ENCODE measurements at places on chromosomes 6 and 20.
A peak's percentile ranks its signal among the peaks of the same experiment; 100 is the strongest.

DNA sequence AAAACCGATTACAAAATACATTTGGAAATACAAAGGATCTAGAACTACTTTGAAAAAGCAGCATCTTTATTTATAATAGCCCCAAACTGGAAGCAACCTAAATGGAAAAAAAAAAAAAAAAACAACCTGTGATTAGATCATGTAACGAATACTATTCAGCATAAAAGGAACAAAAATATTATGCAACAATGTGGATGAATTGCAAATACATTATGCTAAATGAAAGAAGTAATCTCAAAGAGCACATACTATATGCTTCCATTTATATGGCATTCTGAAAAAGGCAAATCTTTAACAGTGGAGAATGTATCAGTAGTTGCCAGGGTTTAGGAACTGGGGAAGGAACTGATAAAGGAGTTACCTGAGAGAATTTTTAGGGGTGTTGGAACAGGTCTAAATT, 28.9 kb downstream of the IRAK1BP1 start:
- DNase-seq: no peak

DNA sequence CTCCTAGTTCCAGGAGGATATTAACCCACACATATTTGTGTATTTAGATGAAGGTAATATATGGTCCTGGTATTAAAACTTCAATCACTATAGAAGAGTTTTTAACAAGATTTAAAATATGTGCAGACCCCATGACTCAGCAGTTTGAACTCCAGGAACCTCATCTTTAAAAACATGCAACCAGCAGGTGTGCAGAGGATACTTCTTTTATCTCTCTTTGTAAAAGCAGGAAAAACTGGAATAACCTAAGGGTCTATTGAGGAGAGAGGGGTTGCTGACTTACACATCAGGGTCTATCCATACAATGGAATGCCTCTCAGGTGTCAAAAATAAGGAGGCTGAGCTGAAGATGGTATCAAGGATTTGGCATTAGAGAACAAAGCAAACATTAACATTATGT, 36.9 kb upstream of the TFAP2C start:
- DNase-seq: no peak

DNA sequence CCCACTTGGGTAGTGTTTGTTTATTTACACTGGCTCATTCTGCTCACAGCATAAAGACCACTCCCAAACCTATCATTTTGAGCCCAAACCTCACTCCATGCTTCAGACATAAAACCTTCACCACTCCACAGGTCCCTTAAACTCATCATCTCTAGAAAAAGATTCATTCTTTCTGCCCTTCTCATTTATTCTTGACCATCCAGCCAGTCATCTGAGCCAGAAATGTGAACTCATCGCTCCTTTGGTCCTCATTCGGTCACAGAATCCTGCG, 12.4 kb downstream of the TPMT start:
- DNase-seq: no peak

- no peak for DNase-seq
Observed at GRCh38 chr6:35907750-35908149, 13.1 kb downstream of the SRPK1 start.

DNA sequence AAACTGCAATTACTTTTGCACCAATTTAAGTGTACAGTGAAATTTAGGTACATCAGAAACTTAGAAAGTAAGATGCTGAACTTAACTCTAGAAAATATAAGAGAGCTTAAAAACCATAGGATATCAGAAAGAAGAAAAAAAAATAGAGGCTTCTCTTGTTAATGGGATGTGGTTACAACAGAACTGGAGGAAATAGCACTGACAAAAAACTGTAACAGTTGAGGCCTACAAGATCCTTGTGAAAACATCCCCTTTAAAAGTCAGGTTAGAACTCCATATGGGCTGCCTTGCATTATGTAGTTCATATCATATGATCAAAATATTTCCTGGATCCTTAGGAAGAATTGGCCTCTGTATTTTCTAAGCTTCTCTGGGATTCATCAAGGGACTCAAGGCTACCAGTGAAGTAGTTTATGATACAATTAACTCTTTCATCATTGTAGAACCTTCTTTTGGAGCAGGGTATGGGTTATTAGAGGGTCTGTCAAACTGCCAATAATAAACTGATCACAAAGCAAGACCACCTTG, 24.8 kb downstream of the MTCL3 start:
- no peak for DNase-seq

DNA sequence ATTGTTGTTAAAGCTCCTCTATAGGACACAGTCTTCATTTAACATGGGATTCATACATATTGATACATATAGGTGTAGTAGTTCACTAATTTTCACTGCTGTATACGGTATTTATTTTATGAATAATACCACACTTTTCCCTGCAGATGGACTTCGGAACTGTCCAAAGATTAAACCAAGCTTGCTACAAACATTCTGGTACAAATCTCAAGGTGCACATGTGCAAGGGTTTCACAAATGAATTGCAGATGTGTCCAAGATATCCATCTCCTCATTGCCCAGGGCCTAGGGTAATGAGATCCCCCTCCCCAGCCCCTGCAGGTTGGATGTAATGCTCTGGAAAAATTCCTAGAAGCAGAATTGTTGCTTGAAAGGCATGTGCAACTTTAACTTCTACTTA, 31.4 kb downstream of the DTNBP1 start:
- DNase-seq: no peak

DNA sequence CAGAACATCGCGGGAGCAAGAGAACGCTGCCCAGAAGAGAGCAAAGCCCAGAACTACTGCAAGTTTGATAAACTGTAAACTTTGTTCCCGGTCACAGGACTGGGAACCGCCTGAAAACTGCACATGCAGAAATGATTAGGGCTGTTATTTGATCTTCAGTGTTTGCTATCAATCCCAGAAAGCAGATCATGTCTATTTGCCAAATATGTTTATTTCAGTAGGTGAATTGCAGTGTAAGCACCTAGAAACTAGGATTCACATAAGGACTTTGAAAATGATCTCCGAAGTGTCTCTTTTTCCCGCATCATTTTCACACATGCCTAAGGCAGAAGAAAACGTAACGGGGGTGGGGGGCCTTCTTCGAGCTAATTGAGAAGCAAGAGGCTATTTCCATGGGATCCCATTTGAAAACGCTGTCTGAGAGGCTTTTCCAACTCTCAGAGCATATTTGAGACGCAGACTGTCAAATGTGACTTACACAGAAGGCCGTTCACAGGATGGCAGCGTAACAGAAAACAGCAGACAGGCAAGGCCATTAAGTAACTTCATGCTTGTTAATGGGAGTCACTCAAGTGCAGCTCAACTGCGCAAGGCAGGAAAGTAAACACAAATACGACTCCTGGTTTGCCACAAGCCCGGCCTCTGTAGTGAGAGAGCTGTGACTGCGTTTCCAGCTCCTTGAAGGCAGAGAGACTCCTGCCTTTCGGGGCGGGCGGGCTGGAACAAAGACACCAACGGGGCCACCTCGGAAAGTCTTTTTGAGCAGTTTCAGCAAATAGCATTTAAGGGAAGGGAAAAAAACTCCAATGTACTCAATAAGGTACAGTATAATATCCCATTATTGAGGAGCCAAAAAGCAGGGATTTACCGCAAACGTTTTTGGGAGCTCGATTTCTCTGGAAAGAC, 144.7 kb upstream of the ZNF217 start:
- DNase-seq: no peak

- DNase-seq: no peak
Observed at GRCh38 chr6:166433096-166433495, 50.4 kb upstream of the MPC1 start.

DNA sequence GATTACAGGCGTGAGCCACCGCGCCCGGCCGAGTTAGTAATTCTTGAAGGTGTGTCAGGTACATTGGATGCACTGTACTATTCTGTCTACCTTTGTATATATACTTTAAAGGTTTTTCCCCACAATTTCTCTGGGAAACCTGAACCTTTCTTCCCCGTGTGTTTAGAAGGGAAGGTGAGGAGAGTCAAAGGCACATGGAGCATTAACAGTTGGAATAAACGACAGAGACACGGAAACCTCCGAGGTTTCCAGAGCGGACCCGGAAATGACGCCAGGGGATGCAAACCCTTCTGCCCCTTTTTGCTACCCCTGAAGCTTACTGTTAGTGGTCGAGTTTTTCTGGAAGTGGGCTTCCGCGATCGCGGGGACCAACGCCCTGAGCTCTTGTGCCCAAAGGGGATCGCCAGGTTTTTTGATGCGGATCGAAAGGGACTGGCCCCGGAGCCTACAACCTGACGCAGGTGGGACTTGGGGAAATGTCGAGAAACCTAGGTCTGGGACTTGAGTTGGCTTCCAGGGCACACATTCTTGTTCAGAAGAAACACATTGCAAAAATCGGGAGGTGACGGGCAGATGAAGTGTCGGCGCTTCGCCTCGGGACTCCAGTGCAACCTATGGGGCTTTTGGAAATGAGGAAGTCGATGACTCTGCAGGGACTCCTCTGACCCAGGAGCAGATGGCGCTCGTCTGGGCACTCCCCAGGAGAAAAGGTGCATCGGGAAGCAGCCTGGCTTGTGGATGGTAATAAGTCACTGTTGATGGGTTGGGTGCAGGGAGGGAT, 218.2 kb downstream of the OR2B2 start:
- no peak for DNase-seq

DNA sequence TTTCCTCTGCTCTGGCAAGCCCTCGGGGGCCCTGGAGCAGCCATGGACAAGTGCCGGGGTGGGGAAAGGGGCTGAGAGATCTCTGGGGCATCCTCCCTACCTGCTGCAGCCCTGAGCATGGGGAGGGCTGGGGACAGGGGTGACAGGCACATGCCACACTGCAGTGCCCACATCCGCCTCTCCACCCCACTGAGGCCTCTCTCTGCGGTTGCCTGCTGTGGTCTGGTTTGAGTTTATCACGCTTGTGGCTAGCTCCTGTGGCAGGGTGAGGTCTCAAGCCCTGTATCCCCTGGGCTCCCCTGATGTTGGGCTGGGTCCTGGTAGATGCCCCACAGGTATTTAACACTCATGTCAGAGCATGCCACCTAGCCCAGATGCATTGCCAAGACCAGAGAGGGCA, 52.9 kb upstream of the MLN start:
- DNase-seq: no peak

GRCh38 chr6:163533443-163533842, 118.9 kb downstream of the QKI start:
- DNase-seq: peak; percentile 24

- no peak for DNase-seq
Observed at GRCh38 chr6:5904532-5904931, 102.2 kb downstream of the NRN1 start.

DNA sequence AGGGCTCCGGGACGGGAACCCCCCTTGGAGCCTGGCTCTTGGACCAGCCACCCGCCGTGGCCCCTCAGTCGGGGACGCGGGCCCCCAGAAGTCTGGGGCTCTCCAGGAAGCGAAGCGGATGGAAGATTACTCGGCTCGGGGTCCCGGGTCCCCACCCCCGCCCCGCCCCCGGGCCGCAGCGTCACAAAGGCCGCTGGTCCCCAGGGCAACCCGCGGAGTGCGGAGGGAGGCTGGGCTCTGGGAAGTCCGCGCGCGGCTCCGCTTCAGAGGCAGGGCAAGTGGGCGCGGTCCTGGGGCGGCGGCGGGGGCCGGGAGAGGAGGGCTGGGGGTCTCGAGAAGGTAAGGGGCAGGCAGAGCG, at the start of gene FNDC11:
Gene FNDC11, plus strand, starts transcription at position 227 of the 358 bp plus-strand sequence. CDS start 1,505 bp downstream, outside the sequence.
- DNase-seq: no peak

GRCh38 chr6:51398064-51398705, 579.5 kb downstream of the TFAP2B start:
- peak; percentile 4 for DNase-seq

DNA sequence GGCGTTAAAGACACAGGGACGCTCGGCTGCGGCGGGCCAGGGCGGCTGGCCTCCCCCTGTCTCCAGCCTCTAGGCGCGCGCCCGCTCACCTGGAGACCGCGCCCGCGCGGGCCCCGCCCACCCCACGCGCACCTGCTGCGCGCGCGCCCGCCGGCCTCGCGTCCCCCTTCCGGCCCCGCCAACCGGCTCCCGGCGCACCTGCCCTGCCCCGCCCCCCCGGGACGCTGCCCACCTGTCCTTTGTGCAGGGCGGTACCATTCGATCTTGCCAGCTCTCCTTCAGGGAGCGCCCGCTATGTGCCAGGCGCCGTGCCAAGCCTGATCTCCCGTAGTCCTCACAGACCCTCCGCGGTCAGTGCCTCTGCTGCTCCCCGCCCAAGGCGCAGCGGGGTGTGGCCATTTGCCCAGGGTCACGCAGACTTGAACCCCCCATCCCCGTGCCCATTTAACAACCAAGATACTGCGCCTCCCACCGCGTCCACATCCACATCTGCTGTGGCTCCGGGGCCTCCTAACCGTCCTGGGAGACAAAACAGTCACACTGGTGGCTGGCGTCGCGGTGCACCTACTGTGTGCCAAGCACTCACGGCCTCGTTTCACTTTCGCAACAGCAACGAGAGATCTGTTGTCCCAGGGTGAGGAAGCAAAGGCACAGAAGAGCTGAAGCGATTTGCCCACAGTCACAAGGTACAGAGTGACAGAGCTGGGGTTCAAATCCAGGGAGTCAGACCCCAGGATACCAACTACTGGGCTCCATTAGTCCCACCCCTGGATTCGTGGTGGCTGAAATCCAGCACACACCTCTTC, 48.1 kb downstream of the NOL4L start:
- no peak for DNase-seq

DNA sequence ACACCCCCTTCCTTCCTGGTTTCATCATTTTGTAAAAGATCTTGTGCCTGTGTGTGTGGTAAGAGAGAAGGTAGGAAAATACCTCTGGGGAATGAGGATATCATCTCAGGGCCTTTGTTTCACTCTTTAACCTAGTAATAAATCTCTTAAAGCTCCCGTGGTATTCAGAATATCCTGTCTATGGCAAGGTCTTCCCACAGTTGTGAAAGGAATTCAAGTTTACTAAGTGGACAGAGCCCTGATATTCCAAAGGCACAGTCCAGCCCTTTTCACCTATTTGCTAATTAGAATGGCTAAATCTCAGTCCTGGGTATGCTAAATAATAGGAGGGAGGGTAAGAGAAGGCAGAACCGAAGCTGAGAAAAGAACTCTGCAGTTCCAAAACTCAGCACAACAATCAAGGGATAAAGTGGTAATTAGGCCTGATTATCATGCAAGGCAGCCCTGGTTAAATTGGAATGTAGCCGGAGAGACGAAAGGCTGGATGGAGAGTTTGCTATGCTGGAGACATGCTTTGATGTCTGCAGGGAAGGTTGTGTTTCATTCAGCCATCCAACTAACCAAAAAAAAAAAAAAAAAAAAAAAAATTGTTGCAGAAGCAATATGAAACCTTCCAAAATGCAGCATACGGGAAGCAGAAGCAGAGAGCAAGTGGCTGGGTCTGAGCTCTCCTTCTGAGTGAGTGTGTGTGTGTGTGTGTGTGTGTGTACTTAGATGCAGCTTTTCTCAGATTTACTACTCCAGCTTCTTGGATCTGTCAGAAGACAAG, 28.5 kb upstream of the PIM1 start:
- no peak for DNase-seq

DNA sequence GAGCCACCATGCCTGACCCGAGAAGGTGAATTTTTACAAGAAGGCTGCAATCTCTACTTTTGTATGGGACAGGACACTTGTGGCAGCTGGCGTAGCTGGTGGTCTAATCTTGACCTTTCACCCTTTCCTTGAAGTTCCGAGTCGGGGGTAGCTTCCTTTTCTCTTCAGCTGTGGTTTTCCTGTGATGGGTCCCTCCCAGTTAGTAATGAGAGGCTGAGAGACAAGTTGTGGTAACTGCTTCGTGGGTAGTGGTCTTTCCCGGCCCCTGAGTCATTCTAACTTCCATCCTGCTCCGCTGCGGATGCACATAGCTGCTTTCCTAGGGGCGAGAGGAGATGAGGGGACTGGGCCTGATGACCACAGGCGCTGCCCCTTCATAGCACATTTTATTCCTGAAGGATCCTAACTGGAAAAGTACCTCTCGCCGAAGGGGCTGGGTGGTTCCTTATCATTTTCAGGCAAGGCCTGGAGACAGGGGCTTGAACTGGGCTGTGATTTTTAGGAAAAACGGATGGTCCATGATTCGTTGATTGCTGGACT, 3.1 kb downstream of the SYNJ2 start:
- DNase-seq: no peak

- no peak for DNase-seq
Observed at GRCh38 chr6:22363166-22363713, 66.4 kb upstream of the PRL start.
